ENCODE measurements at places on chromosomes 4 and X.
A peak's percentile ranks its signal among the peaks of the same experiment; 100 is the strongest.

GRCh38 chrX:10619425-10620046 lies 849 bp downstream of the MID1 start:
- no peak for DNase-seq

GRCh38 chr4:671769-672168 lies 2.3 kb downstream of the ATP5ME start:
- peak; percentile 69 for DNase-seq

- DNase-seq: no peak
Measured at GRCh38 chr4:137541876-137542646, 9.8 kb upstream of the PCDH18 start.

GRCh38 chrX:120769576-120770341 lies 105.9 kb downstream of the CT47B1 start:
- DNase-seq: no peak

- DNase-seq: no peak
Measured at GRCh38 chr4:96681218-96681617, 841.3 kb downstream of the PDHA2 start.

- peak; percentile 25 for DNase-seq
Measured at GRCh38 chrX:23844502-23845138, 61.6 kb downstream of the SAT1 start.

- DNase-seq: no peak
Measured at GRCh38 chr4:124481123-124481522, 231.4 kb downstream of the ANKRD50 start.

DNA sequence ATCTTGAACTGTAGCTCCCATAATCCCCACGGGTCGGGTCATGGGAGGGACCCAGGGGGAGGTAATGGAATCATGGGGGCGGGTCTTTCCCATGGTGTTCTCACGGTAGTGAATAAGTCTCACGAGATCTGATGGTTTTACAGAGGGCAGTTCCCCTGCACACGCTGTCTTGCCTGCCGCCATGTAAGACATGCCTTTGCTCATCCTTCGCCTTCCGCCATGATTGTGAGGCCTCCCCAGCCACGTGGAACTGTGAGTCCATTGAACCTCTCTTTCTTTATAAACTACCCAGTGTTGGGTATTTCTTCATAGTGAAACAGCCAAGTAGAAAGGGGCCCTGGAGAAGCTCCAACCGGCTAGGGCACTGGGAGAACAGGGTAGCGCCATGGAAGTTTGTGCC lies 12.3 kb downstream of the CTAG1A start:
- no peak for DNase-seq

DNA sequence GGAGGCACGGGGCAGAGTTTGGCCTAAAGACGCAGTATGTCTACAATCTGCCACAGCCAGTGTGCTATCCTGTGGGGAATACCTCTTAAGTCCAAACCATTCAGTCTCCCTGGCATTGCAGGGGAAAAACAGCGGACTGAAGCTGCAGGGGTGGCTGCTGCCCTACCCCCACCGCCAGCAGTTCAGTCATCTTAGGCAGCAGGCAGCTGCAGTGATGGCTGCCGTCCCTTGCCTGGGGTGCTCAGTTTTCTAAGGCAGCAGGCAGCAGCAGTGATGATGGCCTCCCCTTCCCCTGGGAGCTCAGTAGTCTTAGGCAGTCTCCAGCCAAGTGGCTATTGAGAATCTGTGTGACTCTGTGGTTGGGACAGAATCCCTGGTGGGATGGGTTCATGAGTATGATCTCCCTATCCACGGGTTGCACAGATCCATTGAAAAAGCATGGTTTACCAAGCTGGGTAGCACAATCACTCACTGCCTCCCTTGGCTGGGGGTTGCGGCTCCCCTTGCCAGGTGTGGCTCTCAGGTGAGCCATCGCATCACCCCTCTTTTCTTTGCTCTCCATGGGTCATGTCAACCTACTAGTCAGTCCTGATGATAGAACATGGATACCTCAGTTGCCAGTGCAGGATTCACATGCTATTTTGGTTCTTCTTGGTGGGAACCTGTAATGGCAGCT lies 48.9 kb upstream of the GRID2 start:
- DNase-seq: no peak

GRCh38 chr4:110364911-110365520 lies 110.9 kb upstream of the ENPEP start:
- DNase-seq: no peak

DNA sequence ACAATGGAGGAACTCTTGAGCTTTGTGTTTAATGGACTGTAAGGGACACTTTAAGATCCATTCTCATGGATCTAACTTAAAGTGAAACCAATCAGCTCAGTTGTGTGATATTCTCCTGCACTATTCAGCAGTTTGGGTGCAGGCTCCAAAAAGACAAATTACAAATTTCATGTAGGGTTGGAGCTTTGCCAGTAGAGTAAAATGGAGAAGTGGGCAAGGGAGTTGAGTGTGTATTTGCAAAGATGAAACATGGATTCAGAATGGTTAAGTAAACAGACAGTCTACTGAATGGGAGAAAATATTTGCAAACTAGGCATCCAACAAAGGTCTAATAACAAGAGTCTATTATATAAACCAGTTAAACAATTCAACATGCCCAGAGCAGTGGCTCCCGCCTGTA lies 21.2 kb upstream of the MID2 start:
- DNase-seq: no peak

- DNase-seq: no peak
Measured at GRCh38 chrX:50211510-50211909, 6.9 kb downstream of the CCNB3 start.

DNA sequence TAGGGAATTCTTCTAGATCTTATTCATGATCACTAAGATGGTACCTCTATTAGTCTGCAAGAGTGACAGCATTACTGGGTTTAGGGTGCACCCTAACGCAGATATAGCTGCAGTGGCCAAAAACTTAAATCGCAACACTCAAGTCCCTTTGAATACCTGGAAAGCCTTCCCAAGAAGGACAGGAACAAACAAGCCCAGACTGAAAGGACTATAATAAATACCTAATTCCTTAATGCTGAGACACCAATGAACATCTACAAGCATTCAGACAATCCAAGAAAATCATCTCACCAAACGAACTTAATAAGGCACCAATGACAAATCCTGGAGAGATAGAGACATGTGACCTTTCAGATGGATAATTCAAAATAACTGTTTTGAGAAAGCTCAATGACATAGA lies 74.9 kb upstream of the PDHA2 start:
- DNase-seq: no peak

- no peak for DNase-seq
Measured at GRCh38 chr4:180909279-180909678, 1333.9 kb upstream of the TENM3 start.

- DNase-seq: peak; percentile 70
Measured at GRCh38 chrX:308821-309520, 9.6 kb downstream of the GTPBP6 start.

- DNase-seq: no peak
Measured at GRCh38 chr4:82864336-82864979, 26.5 kb downstream of the SEC31A start.

DNA sequence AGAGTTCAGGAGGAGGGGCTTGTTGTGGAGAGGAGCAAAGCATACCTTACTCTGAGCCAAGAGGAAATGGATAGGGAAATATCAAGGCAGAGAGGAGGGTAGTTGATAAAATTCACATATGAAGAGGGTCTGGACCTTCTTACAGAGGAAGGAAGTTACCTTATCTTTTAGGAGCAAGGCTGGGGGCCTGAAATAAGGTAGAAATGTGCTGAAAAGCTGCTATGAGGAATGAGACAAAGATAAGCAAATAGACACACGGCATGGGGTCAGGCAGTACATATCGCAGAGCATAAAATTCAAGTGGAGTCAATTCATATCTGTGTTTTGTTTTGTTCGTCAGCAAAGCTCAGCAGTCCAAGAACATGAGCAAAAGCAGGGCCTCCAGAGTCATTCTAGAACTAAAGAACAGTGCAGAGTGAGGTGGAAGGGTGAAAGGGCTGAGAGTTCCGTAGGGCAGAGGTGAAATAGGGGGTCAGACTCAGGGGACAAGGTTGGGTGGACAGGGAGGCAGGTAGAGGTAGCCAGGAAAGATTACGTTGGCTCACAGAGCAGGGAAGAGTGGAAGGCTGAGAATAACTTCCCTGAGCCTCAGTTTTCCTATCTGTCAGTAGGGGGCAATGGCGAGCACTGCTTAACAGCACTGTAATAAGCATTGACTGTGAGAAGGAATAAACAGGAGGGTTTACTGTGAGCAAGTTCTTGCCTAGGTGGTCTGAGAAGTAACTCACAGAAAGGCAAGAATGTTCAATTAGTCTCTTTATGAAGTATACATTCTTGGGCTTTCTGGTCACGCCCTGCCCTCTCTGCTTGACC lies 9.2 kb downstream of the VSIG4 start:
- DNase-seq: no peak

- DNase-seq: no peak
Measured at GRCh38 chrX:11886745-11887144, 128.7 kb downstream of the MSL3 start.

DNA sequence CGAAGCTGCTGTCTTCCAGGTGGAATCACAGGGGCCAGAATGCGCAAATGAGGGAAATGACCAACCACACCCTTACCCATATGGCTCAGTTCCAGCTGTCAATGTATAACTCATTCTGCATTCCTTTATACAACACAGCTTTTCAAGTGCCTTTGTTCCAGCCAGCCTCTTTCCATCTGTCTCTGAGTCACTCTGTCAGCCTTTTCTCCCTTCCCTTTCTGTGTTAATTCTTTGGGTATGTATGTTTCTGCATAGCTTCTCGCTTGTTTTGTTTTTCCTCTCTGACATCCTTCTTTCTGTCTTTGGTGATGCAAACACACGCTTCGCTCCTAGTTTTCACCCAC lies 54.5 kb downstream of the RS1 start:
- no peak for DNase-seq

- DNase-seq: no peak
Measured at GRCh38 chr4:148868191-148868590, 426.0 kb upstream of the NR3C2 start.

- DNase-seq: no peak
Measured at GRCh38 chr4:123589301-123589700, 192.7 kb downstream of the SPRY1 start.

- no peak for DNase-seq
Measured at GRCh38 chr4:6019316-6020263, 1.4 kb upstream of the C4orf50 start.

- DNase-seq: no peak
Measured at GRCh38 chr4:93960450-93960849, 131.9 kb downstream of the ATOH1 start.

- DNase-seq: no peak
Measured at GRCh38 chr4:91070736-91071135, 943.5 kb downstream of the CCSER1 start.

GRCh38 chrX:1394731-1395501 lies 3.0 kb upstream of the SLC25A6 start:
- DNase-seq: peak; percentile 81

DNA sequence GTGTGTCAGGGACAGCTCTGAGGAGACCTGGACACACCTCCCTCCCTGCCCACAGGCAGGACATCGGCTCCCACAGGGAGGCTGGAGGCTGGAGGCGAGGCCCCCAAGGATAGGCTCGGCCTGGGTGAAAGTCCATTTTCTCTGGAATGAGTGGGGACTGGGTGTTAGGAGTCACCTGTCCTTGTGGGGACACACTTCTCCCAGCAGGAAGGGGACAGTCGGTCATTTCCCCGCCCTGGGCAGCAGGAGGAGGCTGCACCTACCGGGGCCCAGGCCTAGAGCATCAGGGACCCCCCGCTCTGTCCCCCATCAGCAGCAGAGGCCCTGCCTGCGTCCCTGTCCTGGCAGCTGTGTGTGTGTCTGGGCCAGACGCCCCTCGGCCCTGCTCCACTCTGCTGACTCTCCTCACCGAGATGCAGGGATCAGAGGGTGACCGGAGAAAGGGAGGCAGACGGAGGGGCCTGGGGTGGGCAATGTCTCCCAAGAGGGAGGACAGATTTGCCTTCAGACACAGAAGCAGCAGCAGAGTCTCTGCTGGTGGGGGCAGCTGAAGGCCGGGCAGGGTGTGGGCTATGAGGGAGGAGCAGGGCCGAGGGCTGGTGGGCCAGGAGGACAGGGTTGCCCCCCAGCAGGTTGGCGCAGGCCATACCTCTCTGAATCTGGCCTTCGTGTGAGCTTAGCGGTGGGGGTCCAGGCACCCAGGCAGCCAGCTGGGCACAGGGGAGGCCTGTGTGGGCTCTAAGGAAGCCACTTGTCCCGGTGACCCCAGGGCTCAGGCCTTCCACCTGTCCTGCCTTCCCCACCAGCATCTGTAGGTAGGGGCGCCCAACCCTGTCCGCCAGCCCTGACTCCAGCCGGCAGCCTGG lies 125.7 kb upstream of the NKX1-1 start:
- DNase-seq: peak; percentile 51

- DNase-seq: no peak
Measured at GRCh38 chr4:22202975-22203710, 254.6 kb upstream of the KCNIP4 start.

GRCh38 chrX:86066998-86067397 lies 19.6 kb upstream of the CHM start:
- no peak for DNase-seq

DNA sequence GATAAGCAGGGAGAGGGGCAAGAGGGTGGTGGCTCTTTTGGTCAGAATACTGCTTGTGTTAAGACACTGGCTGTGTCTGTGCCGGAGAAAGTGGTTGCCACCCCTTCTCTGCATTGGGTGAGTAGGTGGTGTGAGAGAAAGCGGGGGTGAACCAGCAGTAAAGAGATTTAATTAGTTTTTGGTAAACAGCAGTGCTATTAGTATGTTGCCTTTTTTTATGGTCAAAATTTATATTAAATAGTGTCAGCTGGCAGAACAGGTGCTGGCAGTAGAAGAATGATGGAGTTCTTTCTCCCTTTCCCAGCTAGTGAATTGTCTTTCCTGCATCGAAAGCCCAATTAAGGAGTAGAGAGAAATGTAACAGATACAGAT lies 181.6 kb downstream of the LARP7 start:
- DNase-seq: no peak

- DNase-seq: no peak
Measured at GRCh38 chr4:92599044-92599443, 295.3 kb downstream of the GRID2 start.

DNA sequence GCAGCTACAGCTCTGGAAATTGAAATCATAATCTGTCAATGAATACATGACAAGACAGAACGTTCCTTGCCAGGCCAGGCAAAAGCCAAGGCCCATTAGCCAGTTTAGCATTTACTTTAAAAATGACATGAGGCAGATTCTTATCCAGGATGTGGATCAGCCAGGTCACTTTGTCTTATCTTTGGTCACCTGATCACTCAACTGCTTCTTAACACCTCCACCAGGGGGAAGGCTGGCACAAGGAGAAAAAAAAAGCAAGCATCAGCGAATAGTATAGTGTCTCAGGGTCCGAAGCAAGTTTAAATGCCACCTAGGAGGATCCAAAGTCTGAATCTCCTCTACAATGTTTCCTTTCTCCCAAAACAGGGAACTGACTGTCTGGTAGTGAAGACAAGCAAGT lies 18.8 kb downstream of the ATP1B4 start:
- DNase-seq: no peak

DNA sequence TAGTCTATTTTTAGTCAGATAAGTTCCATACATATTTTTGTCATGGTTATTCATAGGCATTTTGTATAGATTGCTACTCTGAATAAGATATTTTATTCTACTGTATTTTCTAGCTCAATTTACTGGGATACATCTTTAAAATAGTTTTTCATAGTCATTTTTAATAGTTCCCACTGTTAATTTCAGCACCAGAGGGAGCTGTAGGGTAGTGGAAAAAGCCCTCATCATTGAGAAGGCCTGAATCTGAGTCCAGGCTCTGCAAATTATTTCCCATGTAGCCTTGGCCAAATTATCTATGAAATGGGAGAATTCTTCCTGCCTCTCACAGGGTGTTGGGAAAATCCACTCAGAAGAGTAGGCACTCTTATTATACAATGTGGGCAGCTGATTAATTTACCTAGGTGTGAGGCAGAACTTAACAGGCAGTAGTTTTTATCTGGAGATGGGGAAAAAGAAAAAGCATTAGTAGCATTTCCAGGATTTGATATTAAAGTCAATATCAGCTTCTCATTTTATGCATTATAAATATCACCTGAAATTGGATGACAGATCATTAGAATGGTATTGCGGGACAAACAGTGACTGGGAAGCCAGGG lies 102.9 kb upstream of the PAQR3 start:
- no peak for DNase-seq

Measured in spleen (tissue), 13 donors.